CMK (cell line): ENCODE measurements at places on chromosomes 5 and 9.

- DNase-seq, result no peak
These were observed 12.0 kb upstream of the NEUROG1 start for GRCh38 chr5:135547590-135548254.

GRCh38 chr5:116486588-116486987 is 88.0 kb downstream of the SEMA6A start:
- DNase-seq, result no peak

DNA sequence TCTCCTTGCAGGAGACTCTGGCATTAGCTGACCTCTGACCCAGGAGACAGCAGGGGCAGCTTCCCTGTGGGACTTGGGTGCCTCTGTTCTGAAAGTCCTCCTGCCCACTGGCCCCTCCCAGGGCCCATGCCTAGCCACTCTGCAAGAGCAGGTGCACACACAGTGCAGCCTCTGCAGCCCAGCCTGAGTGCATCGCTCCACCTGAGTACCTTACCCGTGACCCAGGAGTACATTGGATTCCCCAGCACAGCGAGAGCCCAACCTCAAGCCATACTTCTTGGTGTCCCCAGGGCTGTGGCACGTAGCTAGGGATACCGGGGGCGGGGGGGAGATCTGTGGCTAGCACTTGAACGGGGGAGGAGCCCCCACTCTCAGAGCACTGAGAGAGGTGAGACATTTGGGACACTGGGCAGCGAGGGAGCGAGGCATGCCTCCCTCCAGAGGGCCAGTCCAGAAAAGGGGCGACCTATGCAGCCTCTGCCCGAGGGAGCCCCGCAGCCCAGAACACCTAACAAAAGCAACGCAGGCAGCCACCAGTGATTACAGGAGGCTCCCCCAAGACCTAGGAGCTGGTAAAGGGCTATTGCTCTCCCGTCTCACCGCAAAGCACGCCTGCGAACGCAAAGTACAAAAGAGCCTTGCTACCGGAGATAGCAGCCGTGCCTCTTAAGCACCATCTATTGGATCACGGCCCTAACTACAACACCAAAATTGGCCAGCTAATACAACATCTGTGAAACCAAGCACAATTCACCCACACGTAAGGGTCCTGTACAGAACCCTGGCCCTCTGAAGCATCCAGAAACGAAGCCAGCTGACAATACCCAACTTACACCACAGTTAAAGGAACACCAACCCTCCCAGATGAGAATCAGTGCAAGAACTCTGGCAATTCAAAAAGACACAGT is 826 bp upstream of the PRDM9 start:
- DNase-seq, result no peak

DNA sequence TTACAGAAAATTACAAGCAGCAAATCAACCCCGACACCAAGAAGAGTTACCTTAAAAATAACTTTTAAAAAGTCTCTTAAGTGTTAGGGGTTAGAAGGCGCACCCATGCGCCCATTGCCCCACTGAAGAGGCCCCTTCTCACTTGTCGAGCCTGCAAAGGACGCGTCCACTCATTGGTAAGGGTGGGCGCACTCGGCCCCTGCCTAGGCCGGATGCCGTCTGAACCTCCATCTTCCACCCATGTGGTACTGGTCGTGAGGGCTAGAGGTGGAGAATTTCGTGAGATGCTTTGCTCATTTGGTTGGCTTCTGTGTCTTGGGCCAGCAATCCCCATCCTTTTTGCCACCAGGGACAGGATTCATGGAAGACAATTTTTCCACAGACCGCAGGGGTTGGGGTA is 27.5 kb upstream of the LRRC14B start:
- DNase-seq, result no peak

DNA sequence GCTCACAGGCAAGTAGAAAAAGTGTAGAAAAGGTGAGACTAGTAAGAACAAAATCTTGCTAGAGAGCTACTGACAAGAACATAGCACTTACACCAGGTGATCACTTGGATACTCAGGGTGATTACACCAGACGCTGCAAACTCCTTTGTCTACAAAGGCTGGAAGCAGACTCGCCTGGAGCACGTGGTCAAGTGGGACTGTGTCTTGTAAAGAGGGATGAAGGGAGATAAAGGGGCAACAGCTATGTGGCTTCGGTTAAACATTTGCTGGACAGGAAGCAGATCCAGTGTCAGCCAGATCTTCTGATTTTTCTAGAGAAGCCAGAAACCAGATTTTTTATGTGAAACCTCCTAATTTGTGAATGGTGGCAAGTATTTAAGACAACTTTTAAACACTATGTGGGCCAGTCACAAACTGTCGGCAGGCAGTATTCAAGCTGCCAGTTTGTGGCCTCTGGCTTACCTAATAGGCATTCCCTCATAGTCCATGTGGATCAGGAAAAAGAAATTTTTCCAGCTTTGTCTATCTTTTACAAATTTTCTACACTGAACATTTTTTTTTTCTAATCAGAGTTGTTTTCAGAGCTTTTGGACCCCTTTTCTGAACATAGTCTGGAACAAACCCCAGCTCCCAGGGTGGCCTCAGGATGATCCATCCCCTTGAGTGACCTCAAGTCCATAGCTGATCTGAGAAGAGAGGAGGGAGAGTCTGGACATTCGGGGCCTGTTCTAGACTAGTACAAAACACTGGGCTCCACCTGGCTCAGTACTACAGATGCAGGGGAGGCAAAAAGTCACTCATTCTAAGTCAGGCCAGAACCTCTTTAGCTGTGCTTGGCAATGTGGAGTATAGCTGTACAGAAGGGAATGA is 262.9 kb downstream of the ARRDC3 start:
- no peak for DNase-seq

DNA sequence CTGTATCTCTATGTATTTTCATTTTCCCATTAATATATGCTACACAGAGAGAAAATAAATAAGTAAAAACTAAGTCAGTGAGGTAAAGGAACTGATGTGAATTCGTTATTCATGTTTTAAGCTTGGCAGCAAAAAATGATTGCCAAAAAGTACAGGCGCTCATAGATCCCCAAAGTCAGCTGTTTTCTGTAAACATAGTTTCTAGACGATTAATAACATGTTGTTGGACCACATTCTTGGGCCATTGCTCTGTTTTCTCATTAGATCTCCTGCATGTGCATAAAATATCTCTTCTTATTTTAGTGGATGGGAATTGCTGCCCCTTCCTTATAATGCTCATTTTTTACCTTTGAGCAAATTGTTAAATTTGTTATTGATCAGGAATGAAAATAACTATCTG is 215.2 kb downstream of the TLE1 start:
- no peak for DNase-seq
